ENCODE measurements at places on chromosomes 5 and 9.

GRCh38 chr9:35891646-35892045 is 14.4 kb upstream of the HRCT1 start:
- DNase-seq, result no peak

DNA sequence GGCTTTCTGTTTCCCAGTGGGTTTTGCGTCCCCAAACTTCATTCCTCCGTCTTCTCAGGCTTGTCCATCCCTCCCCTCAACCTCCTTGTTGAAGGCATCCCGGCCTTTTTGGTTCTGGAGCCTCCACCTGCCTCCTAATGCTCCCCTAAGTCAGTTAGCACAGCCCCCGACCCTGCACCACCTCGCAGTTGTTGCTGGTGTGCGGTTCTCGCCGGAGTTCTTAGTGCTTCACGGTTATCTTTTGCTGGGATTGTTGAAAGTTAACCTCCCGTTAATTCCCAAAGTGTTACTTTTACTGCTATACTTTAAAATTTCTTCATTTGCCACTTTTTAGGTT is 447 bp downstream of the UBLCP1 start:
- no peak for DNase-seq

DNA sequence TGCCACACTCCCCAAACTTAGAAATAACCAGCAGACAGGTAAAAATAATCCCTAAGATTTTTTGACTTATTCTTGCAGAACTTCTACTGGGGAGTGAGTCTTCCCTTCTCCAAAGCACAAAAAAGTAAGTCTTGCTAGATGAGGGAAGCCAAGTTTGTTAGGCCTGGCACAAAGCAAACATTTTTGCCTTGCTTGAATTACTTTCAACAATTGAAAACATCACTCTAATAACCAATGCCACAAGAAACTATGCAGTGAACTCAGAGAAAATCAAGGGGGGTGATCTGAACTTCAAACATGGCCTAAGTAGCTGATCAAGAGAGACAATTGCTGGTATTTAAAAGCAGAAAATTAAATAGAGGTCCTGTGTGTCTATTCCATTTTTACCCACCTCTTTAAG is 123.6 kb upstream of the SLC1A3 start:
- no peak for DNase-seq

GRCh38 chr9:137666955-137667670 is 48.3 kb downstream of the EHMT1 start:
- no peak for DNase-seq

Data from activated naive CD4-positive, alpha-beta T cell treated with anti-CD3 and anti-CD28 coated beads, Interleukin-2, amount 50 U/mL, for 16 hours (primary cell).